ENCODE measurements at places on chromosomes 7 and 10. TPM values are rescaled to one million over a fixed set of nuclear protein-coding genes. Genes with fewer than 3 reads are reported as not detected.

The TEX47 gene
- total RNA-seq: not detected

The HOXA2 gene
- 0.70 TPM for total RNA-seq

The ELFN1 gene
- total RNA-seq: 0.30 TPM

The SCIN gene
- total RNA-seq: 0.31 TPM

The UCN3 gene
- total RNA-seq: not detected

The PLEKHS1 gene
- 0.04 TPM for total RNA-seq

The TMEM184A gene
- 8.8 TPM for total RNA-seq

The CLRN3 gene
- total RNA-seq: 0.07 TPM

The CLIP2 gene
- 12.6 TPM for total RNA-seq

The CLDN4 gene
- 5.8 TPM for total RNA-seq

The CH25H gene
- total RNA-seq: 0.68 TPM

The SLC29A3 gene
- total RNA-seq: 27.0 TPM

The PRLHR gene
- not detected for total RNA-seq

The ATOH7 gene
- 0.21 TPM for total RNA-seq

The BAZ1B gene
- 67.4 TPM for total RNA-seq

The PDGFA gene
- 34.4 TPM for total RNA-seq

The ADAM8 gene
- total RNA-seq: 2.7 TPM

The TMEM130 gene
- total RNA-seq: 0.42 TPM

The TRIM73 gene
- total RNA-seq: 2.7 TPM

The ZMYND11 gene
- 41.6 TPM for total RNA-seq

The OR2A7 gene
- not detected for total RNA-seq

The FBXO24 gene
- total RNA-seq: 0.33 TPM

The PPP1R17 gene
- total RNA-seq: not detected

The OR6V1 gene
- not detected for total RNA-seq

The GRIFIN gene
- total RNA-seq: not detected

All from A549 treated with dexamethasone at 1 μM for 4 hours (cell line).